ENCODE measurements at places on chromosomes 5 and 9.

DNA sequence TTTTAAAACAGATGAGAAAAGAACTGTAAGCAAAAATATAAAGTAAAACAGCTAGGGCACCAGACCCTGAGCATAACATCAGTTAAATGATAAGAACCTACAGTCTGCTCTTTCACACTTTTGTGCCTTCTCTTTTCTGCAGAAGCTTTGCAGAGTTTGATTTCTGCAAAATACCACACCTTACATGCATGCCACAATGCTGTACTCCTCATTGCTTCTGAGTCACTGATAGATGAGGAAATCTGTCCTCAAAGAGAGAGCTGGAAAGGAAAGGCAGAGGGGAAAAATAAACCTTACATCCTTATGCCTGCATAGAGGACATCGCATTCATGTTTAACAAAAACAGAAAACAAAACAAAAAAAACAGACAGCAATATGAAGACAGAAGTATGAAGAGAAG, 142.9 kb downstream of the ATPSCKMT start:
- no peak for DNase-seq

GRCh38 chr5:169549453-169550100, 34.0 kb upstream of the SPDL1 start:
- no peak for DNase-seq

- DNase-seq = no peak
Measured at GRCh38 chr9:16246785-16247184, 623.7 kb downstream of the BNC2 start.

GRCh38 chr5:132104556-132104955, 31.0 kb downstream of the CSF2 start:
- no peak for DNase-seq

- DNase-seq = peak; percentile 86
Measured at GRCh38 chr9:77456829-77457437, 191.2 kb downstream of the GNA14 start.

DNA sequence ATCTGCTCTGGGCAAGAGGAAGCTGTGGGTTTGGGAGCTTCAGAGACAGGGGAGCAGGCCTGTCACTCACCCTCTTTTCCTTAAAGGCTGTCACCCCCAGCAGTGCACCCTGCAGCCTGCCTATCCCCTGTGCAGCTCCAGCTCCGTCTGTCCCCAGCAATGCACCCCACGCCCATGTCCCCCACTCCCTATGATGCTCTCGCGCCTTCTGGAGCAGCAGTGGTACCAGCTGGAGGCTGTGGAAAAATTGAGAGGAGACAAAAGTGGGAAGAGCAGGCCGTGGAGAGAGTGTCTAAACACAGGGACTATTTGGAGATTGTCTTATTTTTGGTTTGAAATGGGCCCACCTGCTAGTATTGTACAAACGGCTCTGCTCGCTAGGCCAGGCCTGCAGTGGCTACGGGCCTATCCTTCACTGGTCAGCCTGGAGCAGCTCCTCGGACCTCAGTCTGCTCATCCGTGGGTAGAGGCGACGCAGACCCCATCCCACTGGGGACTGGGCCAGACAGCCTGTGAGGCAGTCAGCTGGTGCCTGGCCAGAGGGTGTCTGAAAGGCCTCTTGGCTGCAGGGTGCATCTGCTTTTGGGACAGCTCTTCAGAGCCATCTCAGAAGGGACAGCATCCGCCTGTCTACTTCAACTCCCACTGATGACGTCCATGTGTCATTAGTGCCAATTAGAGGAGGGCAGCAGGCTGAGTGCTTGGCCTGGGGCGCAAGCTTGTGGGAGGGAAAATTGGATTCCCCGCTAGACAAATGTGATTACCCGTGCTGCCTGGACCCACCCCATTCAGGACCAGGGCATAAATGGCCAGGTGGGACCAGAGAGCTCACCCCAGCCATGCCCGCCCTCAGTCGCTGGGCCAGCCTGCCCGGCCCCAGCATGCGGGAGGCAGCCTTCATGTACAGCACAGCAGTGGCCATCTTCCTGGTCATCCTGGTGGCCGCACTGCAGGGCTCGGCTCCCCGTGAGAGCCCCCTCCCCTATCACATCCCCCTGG, at the start of gene DBH:
TSS of gene DBH (plus strand) at position 831 of the 999 bp plus-strand sequence. CDS start at position 840, 9 bp downstream.
- no peak for DNase-seq

- DNase-seq = no peak
Measured at GRCh38 chr9:2229109-2229721, 214.1 kb downstream of the SMARCA2 start.

- no peak for DNase-seq
Measured at GRCh38 chr5:33801292-33801691, 90.5 kb downstream of the ADAMTS12 start.

DNA sequence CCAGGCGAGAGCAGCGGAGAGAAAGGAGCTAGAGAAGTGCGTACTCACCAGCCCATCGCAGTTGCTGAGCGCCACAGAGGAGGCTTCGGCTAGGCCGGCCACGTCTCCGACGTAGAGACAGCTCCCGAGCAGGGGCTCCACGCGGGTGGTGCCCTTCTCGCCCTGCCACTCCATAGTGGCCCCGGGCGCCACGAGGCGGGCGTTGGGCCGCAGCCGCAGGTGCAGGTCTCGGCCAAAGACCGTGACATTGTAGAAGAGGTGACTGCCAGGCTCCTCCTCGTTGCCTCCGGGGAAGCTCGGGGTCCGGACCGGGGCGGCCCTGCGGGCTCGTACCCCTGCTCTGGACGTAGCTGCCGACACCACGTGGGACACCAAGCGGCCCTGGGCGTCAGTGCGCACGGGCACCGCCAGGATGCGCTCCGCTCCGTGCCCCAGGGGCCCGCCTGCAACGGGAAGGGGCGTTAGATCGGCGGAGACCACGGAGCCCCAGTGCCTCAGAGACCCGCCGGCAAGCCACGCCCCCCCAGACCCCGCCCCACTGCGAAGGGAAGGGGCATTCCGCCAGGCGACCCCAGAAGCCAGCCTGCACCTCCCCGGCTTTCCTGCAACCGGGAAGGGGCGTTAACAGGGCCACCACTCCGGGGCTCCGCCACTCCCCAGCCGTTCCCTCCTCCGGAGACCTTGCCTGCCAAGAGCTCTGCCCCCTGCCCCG, 1.4 kb downstream of the ADAMTS2 start:
- peak; percentile 11 for DNase-seq

GRCh38 chr5:154866841-154867240, 8.4 kb downstream of the CNOT8 start:
- DNase-seq = no peak

DNA sequence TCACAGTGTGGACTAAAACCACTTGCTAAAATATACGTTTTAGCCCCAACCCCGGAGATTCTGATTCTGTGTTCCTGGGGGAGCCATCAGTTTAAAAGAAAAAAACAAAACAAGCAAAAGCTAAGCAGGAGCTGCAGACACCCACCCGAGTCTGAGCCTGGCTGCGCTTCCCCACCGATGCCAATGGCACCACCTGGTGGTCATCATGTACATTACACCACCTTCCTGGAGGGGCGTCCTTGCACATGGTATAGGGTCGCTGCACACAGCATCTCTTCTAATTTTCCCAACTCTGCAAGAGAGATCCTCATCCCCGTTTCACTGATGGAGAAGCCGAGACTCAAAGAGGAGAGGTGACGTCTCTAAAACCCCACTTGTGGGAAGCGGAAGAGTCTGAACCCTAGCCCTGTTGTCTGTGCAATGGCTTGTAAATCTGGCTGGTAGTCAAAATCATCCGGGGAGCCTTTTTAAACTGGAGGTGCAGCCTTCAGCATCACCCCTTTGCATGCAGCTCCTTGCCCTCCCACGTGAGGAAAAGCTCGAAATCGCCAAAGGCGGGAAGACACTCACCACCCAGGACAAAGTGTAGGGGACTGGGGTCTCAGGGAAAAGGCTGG, 23.1 kb upstream of the CNOT6 start:
- peak; percentile 38 for DNase-seq

- no peak for DNase-seq
Measured at GRCh38 chr9:136697821-136698526, 10.7 kb upstream of the AGPAT2 start.

GRCh38 chr9:121958530-121958929, 134.6 kb downstream of the TTLL11 start:
- DNase-seq = no peak

GRCh38 chr9:70618784-70619183, 204.3 kb upstream of the KLF9 start:
- no peak for DNase-seq

DNA sequence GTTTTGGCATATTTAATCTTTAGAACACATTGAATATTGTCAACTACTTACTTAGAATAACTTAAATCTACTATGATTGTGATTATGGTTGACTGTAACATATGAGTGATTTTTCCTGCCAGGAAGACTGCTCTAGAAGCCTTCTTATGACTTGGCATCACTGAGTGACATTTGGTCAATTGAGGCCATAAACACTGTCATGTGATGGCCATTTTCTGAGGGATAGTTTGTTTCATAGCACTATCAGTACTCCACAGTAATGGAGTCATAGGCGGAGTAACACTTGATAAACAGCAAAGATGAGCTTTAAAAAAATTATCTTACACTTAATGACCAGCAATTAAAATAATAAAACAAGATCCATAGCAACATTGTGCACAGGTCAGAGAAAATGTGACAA, 31.0 kb downstream of the C9orf40 start:
- DNase-seq = no peak

- DNase-seq = peak; percentile 26
Measured at GRCh38 chr9:20620650-20621470, 1.4 kb downstream of the MLLT3 start.

DNA sequence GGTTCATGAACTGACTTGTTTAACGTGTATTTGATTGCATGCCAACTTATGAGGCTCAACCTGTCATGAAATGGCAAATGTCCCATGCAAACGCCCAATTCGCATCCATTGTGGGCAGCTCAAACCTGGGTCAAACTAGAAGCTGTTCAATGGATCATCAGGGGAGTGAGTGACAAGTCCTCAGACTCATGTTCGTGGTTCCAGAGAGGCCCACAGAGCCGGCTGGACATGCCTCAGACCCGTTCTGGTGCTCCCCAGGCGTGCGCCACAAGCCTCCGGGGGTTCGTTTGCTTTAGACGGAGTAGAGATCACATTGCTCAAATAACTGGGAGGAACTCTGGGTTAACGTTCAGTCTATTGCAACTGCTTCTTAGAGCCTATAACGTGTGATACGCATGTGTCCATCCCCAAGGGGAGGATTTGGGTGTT, 15.0 kb downstream of the GFI1B start:
- DNase-seq = no peak

GRCh38 chr9:131320031-131320685, 30.6 kb downstream of the PLPP7 start:
- no peak for DNase-seq

DNA sequence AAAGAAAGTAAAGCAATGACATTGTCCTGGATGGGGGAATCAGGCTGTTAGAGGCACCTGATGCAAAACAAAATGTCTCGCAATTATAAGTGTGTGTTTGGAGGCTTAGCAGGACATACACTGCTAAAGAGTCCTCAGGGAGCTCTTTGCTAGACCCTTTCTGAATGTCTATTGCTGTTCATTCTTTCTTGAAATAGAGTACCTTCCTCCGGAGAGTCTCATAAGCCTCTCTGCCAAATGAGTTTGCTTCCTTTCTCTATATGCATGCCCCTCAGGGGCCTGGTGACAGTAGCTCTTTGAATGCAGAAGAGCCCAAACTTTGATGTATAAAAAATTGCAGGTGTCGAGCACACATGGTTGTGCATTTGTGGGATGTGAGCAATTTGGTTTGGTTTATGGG, 26.4 kb upstream of the ADAMTSL1 start:
- no peak for DNase-seq

DNA sequence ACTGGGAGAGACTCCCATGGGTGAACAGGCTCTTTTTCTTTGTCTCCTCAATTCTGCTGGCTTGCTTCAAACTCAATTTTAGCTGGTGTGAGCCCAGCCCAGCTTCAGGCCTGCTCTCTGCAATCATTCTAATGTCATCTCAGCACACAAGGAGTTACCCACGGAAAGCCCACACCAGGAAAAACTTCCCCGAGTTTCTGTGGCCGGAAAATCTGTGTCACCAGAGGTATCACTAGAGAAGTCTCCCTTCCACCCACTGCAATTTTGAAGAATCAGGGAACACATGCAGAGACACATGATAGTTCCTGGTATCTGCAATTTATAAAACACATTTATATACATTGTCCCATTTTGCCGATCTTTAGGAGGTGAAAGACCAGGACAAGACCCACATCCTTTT, 13.5 kb upstream of the NDFIP1 start:
- peak; percentile 71 for DNase-seq

- DNase-seq = no peak
Measured at GRCh38 chr5:172642926-172643871, 2.1 kb downstream of the NEURL1B start.

- DNase-seq = no peak
Measured at GRCh38 chr5:14528115-14528514, 53.5 kb upstream of the OTULINL start.

GRCh38 chr9:97593960-97594359, 39.2 kb downstream of the TSTD2 start:
- no peak for DNase-seq

GRCh38 chr9:89675058-89675742, 70.4 kb downstream of the GADD45G start:
- no peak for DNase-seq

- no peak for DNase-seq
Measured at GRCh38 chr5:65919773-65920172, 6.6 kb upstream of the ERBIN start.

GRCh38 chr5:90909940-90910339, 351.3 kb downstream of the ADGRV1 start:
- no peak for DNase-seq

- DNase-seq = no peak
Measured at GRCh38 chr9:134419000-134419683, 92.9 kb downstream of the RXRA start.

DNA sequence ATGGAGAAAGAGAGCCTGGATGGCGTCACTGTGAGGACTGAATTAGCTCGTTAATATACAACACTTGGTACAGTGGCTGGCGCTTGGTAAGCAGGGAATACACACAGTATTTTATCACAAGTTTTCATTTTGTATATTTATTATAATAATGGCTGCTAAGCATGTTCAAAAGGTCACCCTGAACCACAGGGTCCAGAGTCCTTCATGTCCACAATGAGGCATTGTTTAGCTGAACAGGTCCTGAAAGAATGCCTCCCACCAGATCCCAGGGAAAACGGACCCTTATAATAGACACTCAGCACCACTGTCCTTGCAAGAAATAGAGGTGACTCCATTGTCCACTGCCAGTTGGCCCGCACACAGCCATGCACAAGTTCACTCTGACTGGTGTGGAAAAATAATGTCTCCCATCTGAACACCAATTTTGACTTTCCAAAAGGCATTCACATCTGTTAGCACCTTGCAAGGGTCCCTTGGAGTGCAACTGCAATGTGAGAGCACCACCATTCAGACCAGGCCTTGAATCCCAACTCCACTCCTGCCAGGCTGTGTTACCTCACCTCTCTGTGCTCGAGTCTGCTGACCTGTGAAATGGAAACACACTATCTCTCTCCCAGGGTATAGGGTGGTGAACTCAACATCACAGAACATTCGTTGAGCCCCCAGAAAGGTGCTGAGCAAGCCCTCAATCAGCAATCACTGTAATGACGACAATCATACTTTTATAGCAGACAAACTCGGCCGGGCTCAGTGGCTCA, 3.9 kb downstream of the VDAC1 start:
- no peak for DNase-seq

GRCh38 chr5:150406723-150407095, 6.0 kb downstream of the CD74 start:
- no peak for DNase-seq

GRCh38 chr5:1199649-1200494, 1.5 kb upstream of the SLC6A19 start:
- no peak for DNase-seq

GRCh38 chr9:99828054-99828416, 6.3 kb downstream of the NR4A3 start:
- DNase-seq = no peak
